CD4-positive, alpha-beta T cell treated with Interleukin-6 for 4 hours (primary cell): ENCODE measurements at places on chromosomes 4 and X.

GRCh38 chr4:158461336-158461735 is 60.3 kb upstream of the RXFP1 start:
- no peak for DNase-seq

GRCh38 chr4:25580633-25581467 is 74.8 kb upstream of the SLC34A2 start:
- no peak for DNase-seq

- no peak for DNase-seq
Observed at GRCh38 chr4:135948797-135949196, 1583.5 kb downstream of the PCDH18 start.

DNA sequence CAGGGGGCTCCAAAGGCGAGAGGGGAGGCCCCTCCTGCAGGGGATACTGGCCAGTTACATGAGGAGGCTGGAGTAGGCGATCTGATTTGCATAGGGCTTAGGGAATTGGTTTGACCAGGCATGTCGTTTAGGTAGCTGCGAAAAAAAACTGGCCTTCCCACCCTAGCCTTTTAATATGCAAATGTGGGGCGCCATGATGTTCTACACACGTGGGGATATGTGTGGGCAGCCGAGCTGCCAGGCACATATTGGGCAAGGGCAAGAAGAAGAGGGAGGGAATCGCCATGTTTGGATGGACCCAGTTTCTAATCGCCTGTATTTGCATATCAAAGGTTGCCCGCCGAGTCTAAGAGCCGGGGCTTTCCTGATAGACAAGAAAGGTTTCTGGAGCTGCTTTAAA is 121.3 kb downstream of the PRKX start:
- DNase-seq = no peak

GRCh38 chrX:46628460-46629371 is 55.2 kb downstream of the CHST7 start:
- DNase-seq = no peak

DNA sequence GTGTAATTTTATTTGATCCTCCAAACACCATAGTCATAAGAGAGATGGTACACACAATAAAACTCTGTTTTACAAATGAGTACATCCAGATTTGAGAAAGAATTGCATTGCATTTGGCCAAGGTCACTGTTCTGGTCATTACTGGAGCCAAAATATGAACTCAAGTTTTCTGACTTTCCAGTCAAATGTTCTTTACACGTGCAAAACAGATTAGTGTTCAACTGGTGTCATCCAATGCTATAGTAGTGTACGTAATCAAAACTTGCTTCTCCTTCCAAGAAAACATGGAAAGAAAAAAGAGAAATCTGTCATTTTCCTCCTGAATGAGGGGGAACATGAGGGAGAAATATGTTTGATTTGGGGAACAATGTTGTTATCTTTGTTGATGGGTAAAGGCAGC is 291.9 kb downstream of the NAF1 start:
- no peak for DNase-seq

DNA sequence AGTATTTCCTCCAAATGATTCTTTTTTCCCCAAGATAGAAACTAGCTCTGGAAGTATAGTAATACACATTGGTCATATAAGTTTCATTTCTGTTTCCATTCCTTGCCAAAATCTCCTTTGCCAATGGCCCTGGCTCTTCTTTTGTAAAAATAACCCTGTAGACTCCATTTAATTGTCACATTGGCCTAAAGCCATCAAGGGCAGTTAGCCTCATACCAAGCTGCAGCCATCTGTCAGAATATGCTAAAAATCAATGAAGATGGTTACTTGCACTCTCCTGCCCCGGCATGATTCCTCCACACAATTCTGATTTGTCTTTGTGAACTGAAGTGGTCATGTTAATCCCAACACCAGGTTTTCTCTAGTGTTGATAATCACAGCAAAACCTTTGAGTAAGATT is 380.5 kb downstream of the SH2D1A start:
- DNase-seq = no peak

- no peak for DNase-seq
Observed at GRCh38 chrX:19563327-19563726, 48.0 kb upstream of the MAP3K15 start.

- DNase-seq = no peak
Observed at GRCh38 chr4:152028131-152028530, 267.3 kb upstream of the GATB start.

- DNase-seq = no peak
Observed at GRCh38 chr4:116480546-116480945, 604.8 kb downstream of the TRAM1L1 start.

GRCh38 chr4:9938933-9939332 is 82.4 kb downstream of the SLC2A9 start:
- DNase-seq = no peak

DNA sequence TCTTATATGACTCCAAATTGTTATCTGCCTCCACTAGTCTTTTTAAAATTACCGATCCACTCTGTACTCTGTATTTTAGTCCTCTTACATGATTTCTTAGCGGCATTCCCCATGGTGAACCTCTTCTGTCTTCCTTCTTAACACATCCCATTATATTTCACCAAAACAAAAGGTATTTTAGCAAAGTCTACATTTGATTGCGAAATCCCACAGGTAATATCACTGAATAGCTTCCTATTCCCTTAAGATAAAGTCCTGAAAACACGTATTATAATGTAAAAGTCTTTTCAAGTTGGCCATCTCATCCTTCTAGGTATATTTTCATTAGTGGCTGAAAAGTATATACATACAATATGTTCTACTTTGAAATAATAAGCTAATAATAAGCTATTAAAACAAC is 2016.0 kb upstream of the IGFBP7 start:
- no peak for DNase-seq

DNA sequence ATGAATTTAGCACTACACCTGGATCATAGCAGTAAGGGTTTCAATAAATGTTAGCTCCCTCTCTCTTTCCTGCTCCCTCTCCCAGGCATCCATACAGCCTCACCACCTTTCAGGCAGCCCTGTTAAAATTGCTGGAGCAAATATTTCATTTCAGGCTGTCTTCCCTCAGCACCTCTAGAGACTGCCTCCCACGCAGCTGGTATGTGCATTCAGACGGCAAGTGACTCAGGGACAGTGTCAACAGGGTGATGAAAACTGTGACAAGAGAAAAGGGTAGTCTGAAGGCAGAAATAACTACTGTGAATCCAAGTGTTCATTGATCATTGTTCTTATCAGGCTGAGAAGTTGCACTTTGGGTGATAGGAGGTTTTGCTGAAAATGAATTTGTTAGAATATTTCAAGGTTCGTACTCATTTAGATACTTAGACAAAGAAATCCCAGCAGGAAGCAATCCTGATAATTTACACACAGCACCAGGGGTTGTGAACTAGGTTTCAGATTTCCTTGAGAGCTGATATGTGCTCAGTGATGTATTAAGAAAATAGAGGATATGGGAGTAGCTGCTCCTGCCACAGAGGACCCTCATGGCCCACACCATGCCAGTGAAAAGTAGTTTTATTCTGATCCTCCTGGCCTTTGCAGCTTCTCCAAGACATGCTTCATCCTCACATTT is 424.2 kb downstream of the FGF13 start:
- DNase-seq = no peak

DNA sequence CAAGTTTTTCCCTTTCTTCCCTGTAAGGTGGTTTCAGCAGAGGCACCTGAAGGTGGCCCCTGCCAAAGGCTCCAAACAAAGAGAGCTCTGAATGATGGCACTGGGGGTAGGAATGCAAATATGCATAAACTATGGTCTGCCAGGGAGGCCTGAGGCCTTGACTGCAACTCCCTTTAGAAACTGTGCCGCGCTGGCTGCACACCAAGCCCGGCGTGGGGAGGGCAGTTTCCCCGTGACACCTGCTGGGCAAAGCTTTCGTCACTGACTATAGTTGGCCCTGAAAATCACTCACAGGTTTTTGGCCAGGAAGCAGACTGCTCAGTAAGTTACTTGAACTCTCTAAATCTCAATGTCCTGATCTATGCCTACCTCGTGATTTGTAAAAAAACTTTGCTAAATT is 97.8 kb upstream of the ATOH1 start:
- no peak for DNase-seq

GRCh38 chr4:187357821-187358220 is 634.2 kb upstream of the FAT1 start:
- no peak for DNase-seq

DNA sequence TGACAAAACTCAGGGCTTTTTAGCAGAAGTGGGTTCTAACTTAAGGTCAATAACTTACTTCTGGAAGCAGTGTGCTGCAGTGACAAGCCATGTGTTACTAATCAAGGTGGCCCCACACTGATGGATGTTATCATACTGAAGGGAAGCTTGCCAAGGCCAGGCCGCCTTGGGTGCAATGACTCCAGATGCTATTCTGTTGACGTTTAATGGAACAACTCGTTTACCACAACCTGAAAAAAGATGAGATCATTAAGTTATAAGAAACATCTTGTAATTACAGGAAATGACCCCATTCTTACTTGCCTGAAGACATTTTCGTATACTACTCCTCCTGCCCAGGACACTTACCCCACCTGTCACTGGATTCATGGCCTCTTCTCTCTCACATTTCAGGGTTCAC is 38.9 kb upstream of the TMPRSS11D start:
- DNase-seq = no peak

- DNase-seq = no peak
Observed at GRCh38 chr4:169248645-169249044, 22.1 kb downstream of the SH3RF1 start.

- no peak for DNase-seq
Observed at GRCh38 chr4:68074397-68074796, 55.3 kb downstream of the TMPRSS11F start.

GRCh38 chr4:78184584-78184983 is 127.5 kb downstream of the FRAS1 start:
- DNase-seq = no peak

DNA sequence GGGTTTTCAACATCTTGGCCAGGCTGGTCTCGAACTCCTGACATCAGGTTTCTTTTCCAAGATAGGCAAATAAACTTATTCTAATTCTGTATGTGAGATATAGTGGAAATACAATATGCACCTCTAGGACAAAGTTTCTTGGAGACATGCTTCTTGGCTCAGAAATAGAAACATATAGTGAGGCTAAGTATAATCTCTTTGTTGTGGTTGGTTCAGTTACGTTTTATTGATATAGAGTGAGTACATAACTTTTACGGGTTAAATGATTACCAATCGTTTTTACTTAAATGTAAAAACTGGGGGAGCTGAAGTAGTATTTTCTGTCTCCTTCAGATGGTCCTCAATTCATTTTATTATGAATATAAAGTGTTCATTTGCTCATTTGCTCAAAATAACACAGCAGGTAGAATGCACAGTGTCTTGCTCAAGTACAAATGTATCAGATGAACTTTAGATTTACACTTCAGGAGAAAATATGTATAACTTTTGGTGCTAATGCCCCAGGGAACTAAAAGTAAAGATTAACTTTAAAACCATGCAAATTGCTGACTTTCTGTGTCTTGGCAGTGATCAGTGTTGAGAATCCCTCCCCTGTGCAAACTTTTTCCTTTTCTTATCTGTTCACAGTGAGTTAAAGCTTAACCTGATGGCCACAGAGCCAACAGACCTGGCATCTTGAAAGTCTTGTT is 77.6 kb downstream of the AFF1 start:
- DNase-seq = no peak

DNA sequence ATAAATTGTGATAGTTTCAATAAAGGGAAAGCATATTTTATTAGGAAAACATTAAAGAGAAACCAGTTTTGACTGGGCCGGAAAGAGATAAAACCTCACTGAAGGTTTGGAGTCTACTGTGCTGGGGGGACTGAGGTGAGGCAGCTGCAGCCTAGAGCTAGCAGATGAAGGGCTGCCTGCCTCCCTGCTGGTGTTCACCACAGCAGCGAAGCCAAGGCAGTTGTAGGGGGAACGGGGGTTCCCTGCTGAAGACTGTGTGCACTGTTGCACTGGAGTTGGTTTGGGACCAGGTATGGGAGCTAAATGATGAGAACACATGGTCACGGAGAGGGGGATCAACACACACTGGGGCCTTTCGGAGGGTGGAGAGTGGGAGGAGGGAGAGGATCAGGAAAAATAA is 546.5 kb upstream of the SMIM31 start:
- no peak for DNase-seq

DNA sequence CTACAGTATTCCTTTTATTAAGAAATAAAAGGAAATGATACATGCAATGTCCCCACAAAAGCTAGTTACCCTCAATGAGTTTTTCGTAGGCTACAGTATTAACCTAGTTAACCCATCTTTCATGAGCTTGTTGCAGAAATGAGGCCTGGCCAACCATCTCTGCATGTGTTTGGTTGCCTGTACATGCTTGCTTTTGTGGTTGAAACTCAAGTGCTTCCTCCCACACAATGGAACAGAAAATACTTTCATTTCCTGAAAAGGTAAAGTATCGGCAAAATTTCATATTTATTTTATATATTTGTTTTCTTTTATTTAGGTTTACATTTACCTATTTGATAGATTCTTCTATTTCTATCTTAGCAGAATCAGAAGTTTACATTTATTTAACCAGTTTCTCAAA is 214.6 kb upstream of the FAM241A start:
- no peak for DNase-seq

- DNase-seq = peak; percentile 2
Observed at GRCh38 chrX:45322382-45322781, 121.7 kb upstream of the DIPK2B start.

GRCh38 chr4:102103368-102103767 is 241.9 kb downstream of the SLC39A8 start:
- no peak for DNase-seq

- no peak for DNase-seq
Observed at GRCh38 chrX:22392133-22392948, 119.6 kb downstream of the CBLL2 start.

GRCh38 chr4:182093431-182093831 is 149.8 kb upstream of the TENM3 start:
- DNase-seq = no peak

DNA sequence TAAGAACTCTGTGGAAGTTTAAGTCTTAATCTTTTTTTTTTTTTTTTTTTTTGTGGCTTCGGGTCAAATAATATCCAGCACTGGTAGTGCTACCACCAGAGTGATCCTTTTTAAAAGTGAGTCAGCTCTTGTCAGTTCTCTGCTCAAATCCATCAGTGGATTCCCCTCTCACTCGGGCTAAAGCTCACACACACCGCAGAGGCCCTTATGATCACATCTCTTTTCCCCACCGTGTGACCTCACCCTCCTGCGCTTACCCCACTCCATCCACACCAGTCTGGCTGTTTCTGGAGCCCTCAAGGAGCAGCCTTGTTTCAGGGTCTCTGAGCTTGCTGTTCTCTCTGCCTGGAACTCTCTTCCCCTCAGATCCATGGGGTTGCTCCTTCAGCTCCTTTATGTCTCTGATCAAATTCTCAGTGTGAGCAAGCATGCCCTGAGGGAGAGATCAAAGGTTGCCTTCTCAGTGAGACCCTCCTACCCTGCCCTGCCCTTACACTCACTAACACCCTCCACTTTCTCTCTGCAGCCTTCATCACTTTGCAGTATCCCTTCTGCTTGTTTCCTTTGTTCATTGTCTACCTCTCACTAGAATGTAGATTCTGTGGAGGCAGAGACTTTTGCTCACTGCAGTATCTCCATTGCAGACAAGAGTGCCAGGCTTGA is 19.8 kb upstream of the BEND4 start:
- DNase-seq = no peak

- peak; percentile 36 for DNase-seq
Observed at GRCh38 chr4:105145903-105146275, 787 bp upstream of the TET2 start.

GRCh38 chr4:166941629-166942028 is 292.7 kb downstream of the SPOCK3 start:
- no peak for DNase-seq
